CD4-positive, alpha-beta T cell treated with Interleukin-10 for 1 hour (primary cell): ENCODE measurements at places on chromosomes 5 and 9.

- DNase-seq = no peak
Observed at GRCh38 chr5:3099526-3099925, 348.0 kb upstream of the IRX2 start.

DNA sequence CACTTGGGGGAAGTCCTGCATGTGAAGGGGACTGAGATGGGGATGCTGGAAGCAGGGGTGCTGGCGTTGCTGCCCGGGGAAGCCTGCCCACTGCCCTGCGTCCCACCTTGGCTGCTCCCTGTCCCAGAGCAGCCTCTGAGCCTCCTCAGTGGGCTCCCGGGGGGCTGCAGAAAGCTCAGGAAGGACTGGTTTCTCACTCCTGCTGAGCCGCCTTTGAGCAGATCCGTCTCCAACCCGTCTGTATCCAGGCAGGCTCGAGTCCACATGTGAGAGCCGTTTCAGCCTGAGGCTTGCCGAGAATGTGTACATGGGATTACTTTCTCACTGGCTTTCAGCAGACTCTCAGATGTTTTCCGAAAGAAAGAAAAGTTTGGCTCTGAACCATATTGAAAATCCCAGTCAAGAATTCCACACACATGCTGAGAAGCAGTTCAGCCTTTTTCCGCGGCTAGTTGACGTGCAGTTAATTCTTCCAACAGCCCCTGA, 95.3 kb upstream of the COL5A1 start:
- no peak for DNase-seq

DNA sequence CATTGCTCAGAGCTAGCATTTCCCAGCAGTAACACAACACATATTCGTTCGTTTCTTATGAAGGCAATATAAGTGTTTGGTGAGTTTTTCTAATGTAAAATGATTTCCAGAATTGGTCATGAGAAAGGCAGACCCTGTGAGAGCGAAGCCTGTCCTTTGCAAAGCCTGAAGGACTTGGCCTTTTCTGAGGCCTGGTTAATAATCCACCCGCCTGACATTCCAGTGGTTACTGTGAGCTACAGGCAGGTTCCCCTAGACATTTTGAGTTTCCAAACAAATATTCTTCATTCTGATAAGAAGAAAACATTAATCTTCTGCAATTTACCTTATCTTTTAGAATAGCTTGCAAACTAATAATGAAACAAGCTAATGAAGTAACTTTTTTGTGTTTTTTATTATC, 38.0 kb downstream of the ADAMTS16 start:
- no peak for DNase-seq

DNA sequence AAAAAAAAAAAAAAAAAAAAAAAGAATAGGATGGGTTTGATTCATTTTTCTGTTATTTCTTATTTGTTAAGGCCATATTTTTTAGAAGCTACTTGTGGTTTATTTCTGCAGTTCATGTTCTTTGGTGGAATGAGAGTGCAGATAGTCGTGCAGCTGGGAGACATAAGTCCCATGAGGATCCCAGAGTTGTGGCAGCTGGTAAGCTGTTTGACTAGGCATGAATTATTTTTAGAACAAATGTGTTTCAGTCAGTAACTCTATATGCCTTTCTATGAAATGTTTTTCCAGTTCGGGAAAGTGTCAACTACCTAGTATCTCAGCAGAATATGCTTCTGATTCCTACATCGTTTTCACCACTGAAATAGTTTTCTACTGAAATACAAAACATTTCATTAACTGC, 5.0 kb upstream of the NIPSNAP3B start:
- no peak for DNase-seq

GRCh38 chr9:1658661-1659362, 356.3 kb upstream of the SMARCA2 start:
- DNase-seq = no peak

DNA sequence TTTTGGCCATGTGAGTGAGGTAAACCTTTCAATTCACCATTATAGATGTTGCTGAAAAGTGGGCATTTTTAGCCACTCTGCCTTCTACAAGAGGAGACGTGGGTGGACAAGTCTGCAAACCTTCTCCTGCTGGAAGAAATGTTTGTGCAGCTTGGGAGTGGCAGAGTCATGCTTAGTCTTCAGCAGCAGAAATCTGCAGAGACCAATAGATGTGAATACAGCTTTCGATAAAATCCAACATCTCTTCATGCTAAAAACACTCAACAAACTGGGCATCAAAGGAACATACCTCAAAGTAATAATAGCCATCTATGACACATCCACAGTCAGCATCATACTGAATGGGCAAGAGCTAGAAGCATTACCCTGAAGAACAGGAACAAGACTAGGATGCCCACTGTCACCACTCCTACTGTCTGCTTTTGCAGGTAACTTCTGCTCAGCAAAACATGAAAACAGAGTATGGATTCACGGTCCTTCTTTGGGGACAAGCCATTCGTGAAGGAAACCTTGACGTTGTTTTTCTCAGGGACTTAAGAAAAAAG, 91.3 kb downstream of the RALGPS1 start:
- no peak for DNase-seq

DNA sequence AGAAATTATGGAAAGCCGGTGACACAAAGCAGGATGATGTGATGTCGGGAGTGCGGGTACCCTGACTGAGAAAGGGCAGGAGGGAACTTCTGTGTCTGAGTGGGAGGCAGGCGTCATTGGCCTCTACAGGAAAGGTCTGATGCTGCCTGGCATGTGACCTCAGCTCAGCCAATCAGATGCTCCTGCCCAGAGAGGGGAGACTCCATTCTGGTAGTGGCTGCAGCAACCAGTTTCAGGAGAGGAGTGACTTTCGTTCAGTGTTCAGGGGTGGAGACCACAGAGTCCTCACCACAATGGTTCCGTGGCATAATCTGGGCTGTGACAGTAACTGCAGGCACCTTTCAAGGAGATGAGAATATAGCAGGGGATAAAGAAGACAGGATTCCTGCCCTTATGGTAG, 6.7 kb upstream of the SFXN1 start:
- no peak for DNase-seq

DNA sequence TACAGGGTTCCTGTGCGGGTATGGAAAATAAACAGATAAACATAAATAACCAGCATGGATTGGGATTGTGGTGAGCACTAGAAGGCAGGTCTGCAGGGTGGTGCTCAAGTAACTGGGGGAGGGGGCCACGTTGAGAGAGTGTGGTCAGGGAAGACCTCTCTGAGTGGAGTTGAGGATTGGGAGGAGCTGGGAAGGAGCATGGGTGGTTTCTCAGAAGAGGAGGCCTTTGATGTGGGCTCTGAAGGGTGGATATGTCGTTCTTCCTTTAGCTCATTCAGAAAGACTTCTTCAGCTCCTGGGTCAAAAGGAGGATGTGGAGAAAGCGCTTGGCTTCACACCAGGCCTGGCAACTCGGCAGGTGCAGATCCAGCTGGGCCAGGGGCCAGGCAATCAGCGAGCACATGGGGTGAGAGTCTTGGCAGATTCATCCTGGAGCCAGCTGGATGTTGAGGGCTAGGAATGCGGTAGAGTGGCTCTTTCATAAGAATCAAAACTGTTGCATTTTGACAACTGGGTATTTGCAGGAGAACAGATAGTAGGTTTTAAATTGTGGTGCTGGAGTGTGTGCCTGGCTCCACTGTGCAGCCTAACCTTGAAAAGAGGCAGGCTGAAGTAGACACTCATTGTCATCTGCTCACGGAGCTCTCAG, 71.7 kb downstream of the PCSK5 start:
- DNase-seq = no peak

GRCh38 chr9:105385381-105385985, 62.4 kb upstream of the FSD1L start:
- DNase-seq = peak; percentile 36

GRCh38 chr9:36939655-36940499, 94.2 kb downstream of the PAX5 start:
- DNase-seq = no peak

DNA sequence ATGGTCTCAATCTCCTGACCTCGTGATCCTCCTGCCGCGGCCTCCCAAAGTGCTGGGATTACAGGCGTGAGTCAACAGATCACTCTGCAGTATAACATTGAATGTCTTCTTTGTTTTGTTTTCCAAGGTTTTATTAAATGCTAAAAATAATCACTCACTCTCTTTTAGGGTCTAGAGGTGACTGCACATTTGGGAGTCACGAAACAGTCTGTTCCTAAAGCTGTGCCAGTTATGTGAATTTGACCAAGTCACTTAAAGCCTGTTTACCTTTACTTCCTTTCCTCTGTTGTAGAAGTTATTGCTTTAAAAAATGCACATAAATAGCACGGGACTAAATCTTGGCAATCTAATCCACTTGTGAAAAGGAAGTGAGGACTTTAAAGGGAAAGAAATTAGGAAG, 304.9 kb upstream of the PTGER4 start:
- no peak for DNase-seq

DNA sequence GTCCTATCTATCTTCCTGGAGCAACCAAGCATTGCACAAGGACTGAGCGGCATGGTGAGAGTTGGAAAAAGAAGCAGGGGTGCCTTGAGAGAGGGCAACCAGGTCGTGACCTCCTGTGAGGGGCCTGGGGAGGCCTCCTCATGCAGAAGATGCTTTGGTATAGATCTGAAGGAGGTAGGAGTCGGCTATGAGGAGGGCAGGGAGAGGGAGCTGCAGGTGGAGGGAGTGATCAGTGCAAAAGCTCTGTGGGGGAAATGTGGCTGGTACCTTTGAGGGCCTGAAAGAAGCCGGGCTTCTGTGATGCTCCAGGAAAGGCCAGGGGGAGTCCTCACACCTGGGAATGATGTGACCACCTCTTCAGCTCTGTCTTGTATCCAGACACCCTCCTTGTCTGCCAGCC, 3.6 kb upstream of the SLC25A48 start:
- DNase-seq = no peak

- no peak for DNase-seq
Observed at GRCh38 chr9:91522481-91522880, 98.8 kb upstream of the NFIL3 start.

DNA sequence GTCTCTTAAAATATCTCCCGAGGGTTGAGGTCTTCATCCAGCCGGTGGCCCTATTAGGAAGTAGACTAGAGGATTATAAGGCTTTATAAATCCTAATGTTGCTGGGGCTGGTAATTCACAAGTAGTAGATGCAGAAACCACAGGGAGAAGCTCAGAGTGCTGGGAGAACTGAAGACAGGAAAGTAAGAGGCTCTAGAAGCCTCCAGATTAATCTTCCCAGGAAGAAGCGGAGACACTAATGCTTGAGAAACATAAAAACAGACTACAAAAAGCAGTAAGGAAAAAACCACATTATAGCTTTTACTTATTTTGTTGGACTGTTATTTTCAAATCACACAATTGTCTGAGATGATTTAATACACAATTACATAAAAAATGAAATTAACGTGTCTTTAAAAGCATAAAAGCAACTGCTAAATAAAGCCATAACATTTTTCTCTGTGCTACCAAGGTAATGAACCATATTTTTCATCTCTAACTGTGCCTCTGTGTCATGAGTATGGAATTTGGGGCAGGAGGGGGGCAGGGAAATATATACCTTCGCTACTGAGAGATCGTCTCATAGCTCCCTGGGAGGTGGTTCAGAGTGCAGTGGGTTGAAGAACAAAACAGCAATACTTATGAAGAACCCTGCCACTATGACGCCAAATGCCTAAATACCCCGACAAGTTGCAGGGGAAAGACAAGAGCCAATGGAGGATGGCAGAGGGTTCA, 806.2 kb upstream of the WWC1 start:
- no peak for DNase-seq

- no peak for DNase-seq
Observed at GRCh38 chr5:106321242-106321641, 1349.5 kb downstream of the EFNA5 start.

GRCh38 chr9:130172858-130173665, 858 bp downstream of the NCS1 start:
- DNase-seq = peak; percentile 8
